ENCODE measurements at places on chromosomes 7 and 10. TPM values are rescaled to one million over a fixed set of nuclear protein-coding genes. Genes with fewer than 3 reads are reported as not detected.

CPN1 gene
- not detected for polyA plus RNA-seq

ASB10 gene
- polyA plus RNA-seq: not detected

THSD7A gene
- polyA plus RNA-seq: not detected

MRPL43 gene
- 112 TPM for polyA plus RNA-seq

GRCh38 chr7:38169847-38170246 is 8.2 kb upstream of the STARD3NL start:
- no peak for DNase-seq

DNA sequence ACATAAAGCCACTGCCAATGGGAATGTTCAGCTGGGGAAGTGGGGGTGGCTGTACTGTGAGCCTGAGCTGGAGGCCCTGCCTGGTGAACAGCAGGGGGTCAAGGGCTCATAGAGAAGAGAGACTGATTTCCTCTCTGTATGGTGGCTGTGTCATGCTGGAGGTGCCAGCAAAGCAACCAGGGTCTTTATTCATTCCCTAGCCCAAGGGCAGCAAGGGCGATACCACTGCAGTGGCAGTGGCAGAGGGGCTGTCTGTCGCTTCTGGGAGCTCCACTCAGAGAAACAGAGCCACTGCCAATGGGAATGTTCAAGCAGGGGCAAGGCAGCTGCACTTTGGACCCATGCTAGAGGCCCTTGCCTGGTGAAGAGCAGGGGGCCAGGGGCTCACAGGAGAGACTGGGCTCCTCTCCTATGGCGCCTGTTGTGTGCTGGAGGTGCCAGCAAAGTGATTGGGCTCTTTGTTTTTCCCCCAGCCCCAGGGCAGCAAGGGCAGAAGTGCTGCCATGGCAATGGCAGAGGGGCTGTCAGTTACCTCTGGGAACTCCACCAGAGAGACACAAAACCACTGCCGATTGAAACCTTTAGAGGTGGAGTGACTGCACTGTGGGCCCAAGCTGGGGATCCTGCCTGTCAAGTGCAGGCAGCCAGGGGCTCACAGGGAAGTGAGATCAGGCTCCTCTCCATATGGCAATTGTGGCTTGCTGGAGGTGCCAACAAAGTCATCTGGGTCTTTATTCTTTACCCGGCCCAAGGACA is 545.1 kb downstream of the SH2D4B start:
- no peak for DNase-seq

- DNase-seq: no peak
Measured at GRCh38 chr7:71480791-71481190, 348.8 kb downstream of the GALNT17 start.

DNA sequence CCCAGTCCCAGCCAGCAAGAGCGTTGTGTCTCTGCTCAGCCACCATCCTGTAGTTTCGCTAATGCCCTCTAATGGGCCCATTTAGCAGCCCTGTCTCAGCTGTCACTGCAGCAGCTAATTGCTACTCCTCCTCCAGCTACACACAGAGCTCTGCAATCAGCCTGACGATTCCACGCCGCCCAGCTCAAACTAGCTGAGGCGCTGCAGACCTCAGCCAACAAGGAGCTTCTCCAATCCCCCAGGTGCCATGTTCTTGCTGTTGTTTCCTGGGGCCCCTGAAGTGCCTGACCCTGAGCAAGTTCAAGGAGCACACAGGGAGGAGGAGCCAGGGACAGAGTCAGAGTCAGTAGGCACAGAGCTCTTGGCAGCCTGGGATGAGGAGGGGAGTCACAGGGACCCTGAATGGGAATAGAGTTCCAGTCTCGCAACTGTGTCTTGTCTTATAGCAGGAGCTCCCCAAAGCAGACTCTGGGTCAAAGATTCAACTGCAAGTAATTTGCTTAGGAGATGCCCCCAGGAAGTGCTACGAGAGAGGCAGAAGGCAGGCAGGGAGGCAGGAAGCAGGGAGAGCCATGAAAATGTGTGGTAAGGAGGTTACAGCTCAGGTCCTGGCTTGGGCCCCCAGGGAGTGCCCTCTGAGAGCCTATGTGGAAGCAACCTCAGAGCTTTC is 135.8 kb upstream of the UNC5B start:
- DNase-seq: no peak

DNA sequence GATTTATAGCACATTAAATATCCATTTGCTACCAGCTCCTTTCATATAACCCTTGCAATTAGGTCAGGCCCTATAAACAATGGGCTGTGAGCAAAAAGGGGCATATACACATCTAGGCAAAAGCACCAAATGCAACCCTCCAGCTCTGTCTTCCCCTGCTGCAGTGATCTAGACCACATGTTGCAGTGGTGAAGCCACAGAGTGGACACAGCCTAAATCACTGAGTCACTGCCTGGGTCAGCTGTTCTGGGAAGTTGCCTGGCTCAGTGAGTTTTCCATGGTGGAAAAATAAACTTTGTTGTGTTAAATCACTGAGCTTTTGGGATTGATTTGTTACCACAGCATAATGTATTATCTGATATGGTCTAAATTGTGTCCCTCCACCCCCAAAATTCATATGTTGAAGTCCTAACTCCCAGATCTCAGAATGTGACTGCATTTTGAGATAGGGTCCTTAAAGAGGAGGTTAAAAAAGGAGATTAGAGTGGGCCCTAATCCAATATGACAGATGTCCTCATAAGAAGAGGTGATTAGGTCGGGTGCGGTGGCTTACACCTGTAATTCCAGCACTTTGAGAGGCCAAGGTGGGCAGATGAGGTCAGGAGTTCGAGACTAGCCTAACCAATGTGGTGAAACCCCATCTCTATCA is 70.4 kb downstream of the ZFAND4 start:
- DNase-seq: no peak

DNA sequence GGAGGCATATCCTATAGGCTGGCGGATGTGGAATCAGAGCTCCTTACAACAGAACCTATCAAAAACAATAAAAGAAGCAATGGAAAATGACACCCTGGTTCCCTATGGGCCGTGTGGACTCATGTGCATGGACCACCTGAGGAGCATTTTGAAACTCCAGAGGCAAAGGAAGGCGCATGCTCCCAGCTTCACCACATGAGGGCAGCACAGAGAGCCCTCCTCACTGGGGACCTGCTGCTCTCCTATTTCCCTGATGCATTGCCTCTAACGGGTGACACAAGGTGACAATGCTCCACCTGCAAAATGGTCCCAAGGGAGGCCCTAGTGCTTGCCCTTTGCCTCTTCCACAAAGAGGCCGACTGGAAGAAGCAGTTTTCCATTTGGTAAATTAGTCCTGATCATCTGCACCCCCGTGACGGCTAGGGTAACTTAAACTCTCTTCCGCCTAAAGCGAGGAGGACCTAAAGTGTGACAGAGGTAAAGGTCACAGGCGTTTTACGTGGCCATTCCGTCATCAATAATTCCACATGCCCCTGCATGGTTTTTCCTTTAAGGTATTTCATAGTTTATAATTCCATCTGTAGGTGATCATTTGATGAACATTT is 67.7 kb downstream of the GPAM start:
- peak; percentile 15 for DNase-seq

DNA sequence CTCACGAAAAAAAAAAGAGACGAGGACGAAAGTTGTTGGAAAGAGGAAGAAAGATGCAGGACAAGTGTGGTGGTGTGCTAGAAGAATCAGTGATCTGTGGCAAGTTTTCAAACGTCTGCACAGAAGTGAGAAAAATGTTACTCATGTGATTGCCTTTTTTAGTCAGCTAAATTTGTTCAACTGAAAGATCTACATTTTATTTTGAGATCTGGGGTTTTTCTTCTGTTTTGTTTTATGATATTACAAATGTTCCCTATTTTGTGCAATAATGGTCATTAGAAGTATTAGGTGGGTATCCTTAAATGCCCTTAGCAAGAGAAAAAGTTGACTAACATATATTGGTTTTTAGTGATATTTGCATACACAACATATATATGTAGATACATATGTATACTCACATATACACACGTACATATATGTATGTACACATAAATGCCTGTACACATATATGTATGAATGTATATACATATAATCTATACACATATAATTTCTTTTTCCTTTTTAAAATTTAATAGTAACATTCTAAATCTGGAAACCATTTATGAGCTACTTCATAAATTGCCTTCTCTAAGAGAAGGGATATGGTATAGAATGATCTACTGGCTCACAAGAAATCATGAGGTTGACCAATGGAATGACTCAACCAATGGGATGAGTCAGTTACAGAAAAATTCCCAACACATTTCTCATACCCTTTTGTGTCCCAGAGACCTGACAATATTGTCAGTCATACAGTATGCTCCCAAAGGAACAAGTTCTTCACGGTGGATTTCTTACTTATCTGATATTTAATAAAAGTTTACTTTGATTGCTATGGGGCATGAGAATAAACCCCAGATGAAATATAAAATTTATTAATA is 38.4 kb downstream of the SLC39A12 start:
- peak; percentile 41 for DNase-seq

DNA sequence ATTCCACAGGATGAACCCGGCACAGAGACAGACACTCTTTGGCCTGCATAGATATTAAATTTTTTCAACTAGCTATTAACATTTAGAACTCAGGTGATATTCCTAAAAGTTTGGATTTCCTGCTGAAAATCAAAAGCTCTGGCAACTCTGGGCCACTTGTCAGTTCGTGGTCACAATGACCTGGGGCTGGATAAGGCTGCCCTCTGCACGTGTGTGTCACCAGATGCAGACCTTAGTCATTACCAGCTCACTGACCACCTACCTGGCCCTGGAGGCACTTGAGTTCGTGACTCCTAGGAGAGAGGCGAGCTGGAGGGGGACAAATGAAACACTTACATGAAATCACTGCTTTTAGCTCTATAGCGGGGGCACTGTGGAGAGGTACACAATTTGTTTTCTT is 126.5 kb downstream of the HIPK2 start:
- DNase-seq: no peak

DNA sequence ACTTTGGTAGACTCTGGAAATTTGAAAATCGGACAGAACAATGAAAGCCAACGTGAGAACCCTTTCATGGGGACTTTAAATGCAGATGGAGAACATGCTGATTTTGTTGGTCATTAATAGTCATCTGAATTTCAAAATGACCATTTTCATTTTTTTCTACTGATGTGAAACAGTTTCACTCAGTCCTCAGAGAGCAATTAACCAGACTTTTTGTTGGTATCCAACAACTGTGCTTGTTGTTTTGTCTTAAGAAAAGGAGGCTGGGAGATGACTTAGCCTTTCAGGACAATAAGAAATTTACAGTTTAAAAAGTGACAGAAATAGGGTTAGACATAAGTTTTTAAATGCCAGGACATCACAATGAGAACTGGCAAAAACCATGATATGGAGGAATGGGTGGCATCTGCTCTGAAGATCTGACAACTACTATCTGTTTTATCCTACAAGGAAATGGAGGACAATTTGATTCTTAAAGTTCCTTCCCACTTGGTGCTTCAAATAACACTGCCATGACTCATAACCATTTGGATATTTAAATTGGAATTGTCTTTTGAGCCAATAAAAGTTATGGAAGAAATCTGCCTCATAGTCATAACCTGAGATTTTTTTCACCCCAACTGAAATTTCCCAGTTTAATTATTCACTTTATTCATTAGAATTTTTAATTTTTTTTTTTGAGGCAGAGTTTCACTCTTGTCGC is 87.2 kb upstream of the HPS1 start:
- no peak for DNase-seq

GRCh38 chr10:72740528-72740927 is 48.6 kb downstream of the MCU start:
- no peak for DNase-seq

- no peak for DNase-seq
Measured at GRCh38 chr10:24703700-24704099, 20.0 kb downstream of the ARHGAP21 start.

Data from naive B cell (primary cell).